ENCODE measurements at places on chromosomes 1 and 21. TPM values are rescaled to one million over a fixed set of nuclear protein-coding genes. Genes with fewer than 3 reads are reported as not detected.

The SYT2 gene
- total RNA-seq: under 0.01 TPM

The MRPS15 gene
- total RNA-seq: 88.0 TPM

The FLG2 gene
- total RNA-seq: not detected

The TMEM201 gene
- total RNA-seq: 8.1 TPM

The KRTAP11-1 gene
- total RNA-seq: not detected

The VPS26C gene
- total RNA-seq: 52.3 TPM

The FMO3 gene
- 12.1 TPM for total RNA-seq

The ARMH1 gene
- 0.28 TPM for total RNA-seq

The SPRR2B gene
- not detected for total RNA-seq

The EFNA4 gene
- total RNA-seq: 1.9 TPM

The LRRC42 gene
- 26.5 TPM for total RNA-seq

The CNR2 gene
- not detected for total RNA-seq

The SPSB1 gene
- total RNA-seq: 24.2 TPM

The S100A9 gene
- total RNA-seq: not detected

The C1orf94 gene
- not detected for total RNA-seq

The CXADR gene
- total RNA-seq: 1.7 TPM

The HLX gene
- 18.9 TPM for total RNA-seq

The ACTL8 gene
- total RNA-seq: not detected

The RNF186 gene
- not detected for total RNA-seq

Data from regular cardiac myocyte (primary cell).